Left renal cortex interstitium (tissue), 4 donors: ENCODE measurements at places on chromosomes 12 and 14.

GRCh38 chr12:38809832-38810231 is 95.6 kb downstream of the CPNE8 start:
- no peak for DNase-seq

GRCh38 chr12:50166799-50167048 is 445 bp downstream of the CERS5 start:
- no peak for DNase-seq

DNA sequence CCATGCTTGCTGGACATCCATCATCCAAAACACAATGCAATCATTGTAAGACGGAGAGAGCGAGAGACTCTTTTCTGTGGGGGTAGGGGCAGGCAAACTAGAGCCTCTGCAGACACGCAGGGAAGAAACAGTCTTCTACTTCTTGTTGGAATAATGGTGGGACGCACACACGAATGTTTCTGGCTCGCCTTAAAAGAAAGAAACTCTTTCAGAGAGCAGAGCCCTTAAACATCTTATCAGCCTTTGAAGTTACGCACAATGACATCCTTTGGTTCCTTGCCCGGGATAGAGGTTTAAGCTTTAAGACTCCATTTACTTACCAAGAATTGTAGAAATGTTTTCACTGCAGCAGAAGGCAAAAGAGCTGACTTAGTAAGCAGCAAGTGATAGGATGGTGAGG is 133.8 kb upstream of the FOXN3 start:
- DNase-seq = no peak

DNA sequence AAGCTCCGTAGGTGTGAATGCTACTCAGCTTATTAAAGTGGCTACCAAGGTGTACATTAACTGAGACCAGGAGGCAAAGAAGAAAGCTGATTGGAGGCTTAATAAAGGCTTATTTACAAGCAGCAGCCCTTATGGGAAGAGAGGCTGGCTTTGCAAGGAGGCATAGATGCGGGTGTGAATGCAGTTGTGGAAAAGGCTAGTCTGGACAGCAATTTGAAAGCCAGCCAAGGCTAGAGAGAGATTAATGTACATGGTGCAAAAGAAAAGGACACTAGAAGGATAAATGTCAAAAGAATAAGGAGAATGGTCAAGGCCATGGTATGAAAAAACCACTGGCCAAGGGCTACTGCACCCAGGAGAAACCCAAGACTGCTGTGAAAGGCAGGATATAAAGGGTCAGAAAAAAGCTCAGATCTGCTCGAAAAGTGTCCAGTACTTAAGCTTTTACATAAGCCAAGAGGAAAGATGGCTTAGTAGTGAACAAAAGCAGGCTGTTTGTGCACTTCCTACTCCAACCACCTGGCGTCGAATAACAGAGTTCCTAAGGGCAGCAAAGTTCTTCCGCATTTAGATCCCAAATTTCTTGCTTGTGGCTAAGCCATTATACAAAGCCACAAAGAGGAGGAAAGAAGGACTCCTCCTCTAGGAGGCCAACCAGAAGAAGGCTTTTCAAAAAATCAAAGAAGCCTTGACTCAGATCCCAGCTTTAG is 24.0 kb downstream of the KLRK1 start:
- no peak for DNase-seq

DNA sequence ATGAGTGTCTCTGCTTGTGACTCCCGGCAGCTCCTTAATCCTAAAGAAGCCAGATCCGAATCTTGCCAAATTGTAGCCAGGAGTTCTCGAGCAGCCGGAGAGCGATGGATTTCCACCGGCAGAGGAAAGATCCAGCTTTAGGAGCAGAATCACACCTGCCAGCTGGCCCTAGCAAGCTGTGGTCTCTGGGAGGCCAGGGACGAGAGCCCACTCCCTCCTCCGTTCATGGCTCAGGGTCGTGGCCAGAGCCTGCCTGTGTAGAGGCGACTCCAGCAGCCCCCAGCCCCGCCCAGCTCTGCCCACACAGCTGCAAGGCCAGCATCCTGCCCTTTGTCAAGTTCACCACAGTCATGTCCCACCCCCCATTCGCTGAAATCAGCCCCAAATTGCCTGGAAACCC is 121.0 kb downstream of the SCARB1 start:
- no peak for DNase-seq

- no peak for DNase-seq
Observed at GRCh38 chr14:19799880-19800279, 3.7 kb upstream of the OR4N2 start.

GRCh38 chr12:49470986-49471385 is 67.8 kb upstream of the KCNH3 start:
- no peak for DNase-seq

DNA sequence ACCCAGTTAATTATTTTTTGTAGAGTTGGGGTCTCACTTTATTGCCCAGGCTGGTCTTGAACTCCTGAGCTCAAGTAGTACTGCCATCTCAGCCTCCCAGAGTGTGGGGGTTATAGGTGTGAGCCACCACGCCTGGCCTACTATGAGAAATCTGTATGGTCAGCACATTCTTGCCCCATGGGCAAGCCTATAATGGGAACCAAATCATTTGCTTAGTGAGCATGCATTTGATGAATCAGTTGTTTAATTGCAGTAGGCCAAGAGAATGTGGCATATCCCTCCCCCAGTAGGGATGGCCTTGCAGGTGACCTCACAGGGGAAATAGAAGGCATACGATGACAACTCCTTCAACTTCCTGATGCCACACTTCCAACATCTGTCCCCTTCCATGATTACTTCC is 122.7 kb downstream of the DIP2B start:
- DNase-seq = no peak

DNA sequence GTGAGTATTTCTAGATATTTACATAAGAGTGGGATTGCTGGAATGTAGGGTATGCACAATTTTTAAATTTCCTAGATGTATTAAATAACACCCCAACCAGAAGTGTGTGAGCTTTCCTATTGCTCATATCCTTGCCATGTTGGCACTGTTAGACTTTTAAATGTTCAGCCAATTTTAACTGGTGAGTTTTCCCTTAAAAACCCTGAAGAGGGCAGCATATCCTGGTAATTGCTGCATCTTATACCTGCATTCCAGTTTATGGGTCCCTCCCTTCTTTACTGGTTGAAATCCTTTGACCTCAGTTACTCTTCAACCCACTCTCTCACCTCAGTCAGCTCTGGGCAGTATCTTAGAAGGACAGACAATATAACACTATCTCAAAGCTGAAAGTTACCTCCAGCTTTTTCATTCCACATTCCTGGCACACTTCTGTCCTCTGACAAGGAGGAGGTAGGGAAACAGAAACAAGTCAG is 270.6 kb downstream of the PAWR start:
- DNase-seq = no peak

DNA sequence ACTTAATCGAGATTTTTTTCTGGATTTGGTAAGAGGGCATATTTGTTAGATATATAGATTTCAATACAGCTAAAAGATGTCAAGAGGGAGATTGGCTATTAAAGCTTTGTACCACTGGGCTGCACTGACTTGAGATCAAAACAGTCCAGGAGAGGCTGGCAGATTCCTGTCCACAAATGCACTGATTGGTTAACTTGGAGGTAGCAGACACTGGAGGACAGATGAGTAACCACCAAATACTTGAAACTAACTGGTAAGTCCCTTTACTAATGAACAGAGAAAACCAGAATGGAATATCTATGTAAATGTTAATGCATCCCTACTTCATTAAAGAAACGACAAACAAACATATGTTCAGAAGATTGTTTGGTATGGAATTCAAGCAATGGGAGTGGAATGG is 416.6 kb downstream of the LRIG3 start:
- no peak for DNase-seq

DNA sequence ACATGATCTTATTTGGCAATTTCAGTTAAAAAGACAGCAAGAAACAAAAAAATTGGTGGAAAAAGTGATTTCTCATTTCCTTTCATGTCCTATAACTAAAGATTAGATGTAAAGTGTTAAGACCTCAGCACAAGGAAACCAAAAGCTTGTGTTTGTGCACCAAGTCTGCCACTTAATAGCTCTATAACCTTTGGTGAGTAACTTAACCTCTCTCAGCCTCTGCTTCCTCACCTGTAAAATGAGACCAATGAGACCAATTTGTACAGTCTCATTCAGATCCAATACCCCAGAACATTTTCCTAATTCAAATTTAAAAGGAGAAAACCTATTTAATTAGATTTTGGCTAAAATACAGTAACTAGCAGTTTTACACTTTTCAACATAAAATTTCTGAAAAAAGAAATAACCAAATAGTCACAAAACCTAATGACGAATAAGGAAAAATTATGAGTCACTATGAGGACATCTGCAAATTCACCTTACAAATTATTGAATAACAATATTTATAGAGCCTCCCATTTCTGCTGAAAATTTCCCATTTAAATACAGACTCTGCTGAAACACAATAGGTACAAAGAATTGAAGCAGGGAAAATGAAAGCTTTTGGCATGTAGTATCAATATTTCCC is 71.1 kb downstream of the EPS8 start:
- DNase-seq = no peak

- no peak for DNase-seq
Observed at GRCh38 chr12:8689681-8690080, 8.1 kb upstream of the RIMKLB start.

DNA sequence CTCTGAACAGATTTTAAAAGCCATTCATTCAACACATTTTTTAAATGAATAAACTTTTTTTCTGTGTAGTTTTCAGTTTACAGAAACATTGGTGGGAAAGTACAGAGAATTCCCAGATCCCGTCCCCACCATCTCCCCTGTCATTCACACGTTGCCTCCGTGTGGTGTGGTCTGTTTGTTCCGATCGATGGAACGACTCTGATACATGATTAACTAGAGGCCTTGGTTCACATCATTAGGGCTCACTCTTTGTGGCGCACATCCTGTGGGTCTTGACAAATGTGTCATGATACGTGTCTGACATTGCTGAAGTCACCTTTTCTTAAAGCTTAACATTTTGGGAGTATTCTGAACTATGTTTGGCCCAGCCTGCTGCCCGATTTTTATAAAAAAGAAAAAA is 18.5 kb downstream of the MEG3 start:
- DNase-seq = no peak

GRCh38 chr12:101885912-101886561 is 8.7 kb downstream of the DRAM1 start:
- DNase-seq = no peak

DNA sequence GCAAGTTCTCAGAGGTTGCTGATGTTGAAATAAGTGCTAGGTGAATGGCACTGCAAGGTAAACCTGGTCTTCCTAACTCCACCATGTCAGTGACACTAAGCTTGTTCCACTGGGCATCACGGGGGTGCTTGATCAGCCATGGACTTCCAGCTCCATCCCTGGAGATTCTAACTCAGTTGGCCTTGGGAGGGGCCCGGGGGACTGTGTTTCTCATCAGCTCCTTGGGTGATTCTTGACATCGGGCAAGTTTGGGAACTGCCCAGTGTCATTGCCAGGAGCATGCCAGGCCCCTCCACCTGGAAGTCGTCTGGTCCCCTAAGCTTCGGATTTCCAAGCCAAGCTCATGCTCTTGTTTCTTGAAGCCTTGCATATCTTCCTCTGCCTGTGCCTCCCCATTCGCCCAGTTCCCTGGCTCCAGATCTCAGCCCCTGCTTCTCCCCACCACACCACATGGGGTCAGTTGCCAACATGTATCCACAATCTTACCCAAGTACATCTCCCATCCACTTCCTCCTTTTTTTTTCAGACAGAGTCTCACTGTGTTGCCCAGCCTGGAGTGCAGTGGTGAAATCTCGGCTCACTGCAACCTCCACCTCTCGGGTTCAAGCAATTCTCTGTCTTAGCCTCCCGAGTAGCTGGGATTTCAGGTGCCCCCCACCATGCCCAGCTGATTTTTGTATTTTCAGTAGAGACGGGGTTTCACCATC is 30.7 kb upstream of the RFLNA start:
- DNase-seq = no peak

GRCh38 chr14:51597261-51598001 is 54.3 kb upstream of the FRMD6 start:
- DNase-seq = no peak

GRCh38 chr12:104467346-104467837 is 10.6 kb downstream of the CHST11 start:
- DNase-seq = no peak

GRCh38 chr14:104765517-104765916 is 12.6 kb downstream of the SIVA1 start:
- no peak for DNase-seq

DNA sequence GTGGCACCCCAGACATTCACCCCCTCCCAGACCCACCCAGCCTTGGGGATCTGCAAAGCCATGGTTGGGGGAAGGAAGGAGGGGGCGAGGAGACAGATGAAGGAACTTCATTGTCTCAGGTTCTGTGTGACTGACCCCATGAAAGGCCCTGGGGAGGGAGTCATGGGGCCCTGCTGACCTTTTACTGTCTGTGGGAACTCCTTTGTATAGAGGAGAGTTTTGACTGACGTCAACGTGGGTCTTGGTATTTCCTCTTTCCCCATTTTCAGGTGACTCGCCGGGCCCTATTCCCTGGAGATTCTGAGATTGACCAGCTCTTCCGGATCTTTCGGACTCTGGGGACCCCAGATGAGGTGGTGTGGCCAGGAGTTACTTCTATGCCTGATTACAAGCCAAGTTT is 3.1 kb upstream of the RAB5B start:
- DNase-seq = no peak

DNA sequence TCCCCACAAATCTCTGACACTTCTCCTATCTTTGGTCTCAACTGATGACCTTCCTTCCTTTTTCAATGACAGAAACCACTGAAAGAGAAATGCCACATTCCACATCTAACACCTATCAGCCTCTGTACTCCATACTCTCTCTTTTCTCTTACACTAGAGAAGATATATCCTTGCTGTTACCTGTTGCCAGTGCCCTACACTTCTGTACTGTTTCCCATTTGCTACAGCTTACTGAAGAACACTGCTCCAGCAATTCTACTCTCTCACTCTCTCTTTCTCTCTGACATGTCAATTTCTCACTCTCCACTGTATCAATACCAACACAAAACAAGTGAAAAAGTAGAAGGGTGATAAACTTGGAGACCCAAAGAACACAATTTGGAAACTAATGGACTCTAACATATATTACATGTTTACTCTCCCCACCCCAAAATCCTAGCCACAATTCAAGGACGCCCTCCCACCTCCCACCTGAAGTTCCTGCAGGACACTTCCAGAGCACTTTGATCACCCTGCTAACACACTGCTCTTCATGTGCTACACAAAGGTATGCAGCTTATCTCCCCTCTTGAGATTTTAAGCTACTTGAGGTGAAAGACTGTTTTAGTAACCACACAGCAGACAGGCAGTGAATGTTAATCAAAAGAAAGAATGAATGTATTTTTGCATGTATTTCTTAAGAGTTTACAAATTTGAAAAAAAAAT is 95.0 kb downstream of the MED13L start:
- no peak for DNase-seq

GRCh38 chr12:57031138-57031725 is 14.9 kb upstream of the TAC3 start:
- no peak for DNase-seq
